AG09309 (cell line): ENCODE measurements at places on chromosomes 16 and 17.

DNA sequence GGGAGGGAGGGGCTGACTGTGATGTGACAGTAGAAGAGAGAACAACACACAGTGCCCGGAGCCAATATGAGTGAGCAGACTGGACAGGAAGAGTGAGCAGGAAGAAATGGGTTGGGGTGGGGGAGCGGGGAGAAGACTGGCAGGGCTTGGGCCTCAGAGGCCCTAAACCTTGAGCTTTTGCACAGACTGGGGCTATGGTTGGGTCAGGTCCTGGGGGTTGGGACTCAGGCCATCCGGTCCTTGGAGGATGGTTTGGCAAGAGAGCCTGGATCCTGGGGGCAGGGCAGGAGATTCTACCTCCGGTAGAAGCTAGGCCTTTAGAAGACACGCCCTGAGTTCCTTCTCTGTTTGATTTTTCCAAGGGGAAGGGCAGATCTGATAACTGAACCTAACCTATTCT lies 1.1 kb downstream of the CAMTA2 start:
- no peak for DNase-seq

DNA sequence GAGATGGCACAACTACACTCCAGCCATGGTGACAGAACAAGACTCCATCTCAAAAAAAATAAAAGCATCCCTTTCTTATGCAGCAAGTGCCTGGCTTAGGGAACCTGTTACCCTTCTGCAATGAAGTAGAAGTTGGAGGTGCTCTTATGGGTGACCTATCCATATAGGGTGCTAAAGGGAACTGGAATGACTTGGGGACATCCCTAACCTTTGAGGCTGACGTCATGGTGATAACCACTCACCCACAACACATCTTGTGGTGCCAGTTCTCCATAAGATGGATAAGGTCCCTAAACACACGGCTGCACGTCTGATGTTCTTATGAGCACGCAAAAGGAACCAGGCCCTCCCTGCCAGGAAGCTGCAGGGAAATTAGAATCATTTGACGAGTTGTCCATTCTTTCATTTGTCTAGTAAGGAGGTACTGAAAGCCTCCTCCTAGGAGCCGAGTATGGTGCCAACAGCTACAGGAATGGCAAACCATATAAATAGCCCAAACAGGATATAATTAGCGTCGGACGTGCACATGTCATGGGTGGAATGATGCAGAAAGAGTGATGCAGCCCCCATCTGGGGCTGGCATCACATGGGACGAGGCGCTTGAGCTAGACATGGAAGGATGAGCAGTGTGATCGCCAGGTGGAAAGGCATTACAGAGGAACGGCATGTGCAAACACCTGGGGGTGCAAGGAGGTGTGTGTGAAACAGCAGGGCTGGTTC lies 52.5 kb downstream of the ARHGAP27 start:
- DNase-seq = no peak

- no peak for DNase-seq
These were observed 894 bp downstream of the RNF227 start for GRCh38 chr17:7915179-7915610.

GRCh38 chr17:15349119-15349518 lies 7.7 kb upstream of the TEKT3 start:
- DNase-seq = no peak

DNA sequence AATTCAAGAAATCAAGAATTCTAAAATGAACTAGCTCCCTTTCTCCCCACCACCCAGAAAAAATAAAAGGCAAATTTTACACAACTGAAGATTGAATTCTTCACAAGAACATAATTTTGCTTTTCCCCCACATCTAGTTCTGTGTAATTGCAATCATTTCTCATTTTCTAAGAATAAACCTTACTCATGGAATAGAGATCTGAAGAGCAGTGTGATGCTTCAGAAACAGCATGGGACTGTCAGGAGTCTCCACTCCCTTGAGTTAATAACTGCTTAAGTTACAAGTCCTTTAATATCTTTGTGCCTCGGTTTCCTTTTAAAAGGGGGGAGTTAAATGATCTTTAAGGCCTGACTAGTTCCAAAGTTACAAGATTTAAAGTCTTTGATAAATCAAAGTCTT lies 53.7 kb downstream of the CACNG1 start:
- no peak for DNase-seq

DNA sequence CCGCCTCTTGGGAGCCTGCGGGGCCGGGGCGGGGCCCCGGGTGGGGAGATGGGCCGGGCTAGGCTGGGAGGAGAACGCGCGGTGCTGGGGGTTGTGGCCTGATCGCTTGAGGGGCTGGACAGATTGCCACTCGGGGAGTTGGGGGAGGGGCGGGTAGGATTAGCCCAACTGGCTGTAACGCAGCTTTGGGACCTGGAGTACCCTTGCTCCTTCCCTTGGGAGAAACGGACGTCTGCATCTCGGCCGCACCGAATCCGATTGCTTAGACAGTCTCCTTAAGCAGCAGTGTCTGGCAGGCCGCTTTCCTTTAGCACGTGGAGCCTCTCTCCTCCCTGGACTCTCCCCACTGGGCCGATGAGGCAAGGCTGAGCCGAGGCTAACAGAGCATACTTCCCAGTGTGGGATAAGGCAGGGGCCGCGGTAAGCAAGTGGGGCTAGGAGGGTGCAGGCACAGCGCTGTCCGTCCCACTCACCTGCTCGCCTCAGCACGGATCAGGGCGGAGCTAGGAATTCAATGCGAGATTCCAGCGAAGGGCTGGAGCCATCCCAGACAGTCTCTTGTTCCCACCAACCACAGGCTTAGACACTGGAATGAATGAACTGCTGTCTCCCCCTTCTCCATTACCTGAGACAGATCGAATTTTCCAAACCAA lies 540 bp upstream of the ACLY start:
- peak; percentile 25 for DNase-seq

DNA sequence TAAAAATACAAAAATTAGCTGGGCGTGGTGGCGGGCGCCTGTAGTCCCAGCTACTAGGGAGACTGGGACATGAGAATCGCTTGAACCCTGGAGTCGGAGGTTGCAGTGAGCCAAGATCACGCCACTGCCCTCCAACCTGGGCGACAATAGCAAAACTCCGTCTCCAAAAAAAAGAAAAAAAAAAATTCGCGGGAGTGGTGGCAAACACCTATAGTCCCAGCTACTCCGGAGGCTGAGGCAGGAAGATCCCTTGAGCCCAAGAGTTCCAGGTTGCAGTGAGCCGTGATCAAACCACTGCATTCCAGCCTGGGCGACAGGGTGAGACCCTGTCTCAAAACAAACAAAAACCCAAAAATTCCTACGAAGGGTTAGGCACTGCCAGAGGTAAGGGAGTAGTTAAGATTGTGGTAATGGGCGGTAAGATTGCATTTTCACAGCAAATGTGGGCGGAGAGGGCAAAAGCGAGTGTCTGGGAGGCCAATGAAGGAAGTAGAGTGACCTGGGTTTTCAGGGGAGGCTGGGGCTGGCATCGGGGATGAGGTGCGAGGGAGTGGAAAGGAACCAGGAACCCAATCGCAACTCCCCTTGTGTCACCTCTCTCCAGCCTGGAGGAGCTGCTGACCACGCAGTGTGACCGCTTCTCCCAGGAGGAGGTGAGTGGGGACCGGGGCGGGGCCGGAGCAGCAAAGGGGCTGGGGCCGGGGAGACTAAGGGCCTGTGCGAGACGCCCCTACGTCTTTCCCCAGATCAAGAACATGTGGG lies 2.6 kb downstream of the MYL11 start:
- no peak for DNase-seq

DNA sequence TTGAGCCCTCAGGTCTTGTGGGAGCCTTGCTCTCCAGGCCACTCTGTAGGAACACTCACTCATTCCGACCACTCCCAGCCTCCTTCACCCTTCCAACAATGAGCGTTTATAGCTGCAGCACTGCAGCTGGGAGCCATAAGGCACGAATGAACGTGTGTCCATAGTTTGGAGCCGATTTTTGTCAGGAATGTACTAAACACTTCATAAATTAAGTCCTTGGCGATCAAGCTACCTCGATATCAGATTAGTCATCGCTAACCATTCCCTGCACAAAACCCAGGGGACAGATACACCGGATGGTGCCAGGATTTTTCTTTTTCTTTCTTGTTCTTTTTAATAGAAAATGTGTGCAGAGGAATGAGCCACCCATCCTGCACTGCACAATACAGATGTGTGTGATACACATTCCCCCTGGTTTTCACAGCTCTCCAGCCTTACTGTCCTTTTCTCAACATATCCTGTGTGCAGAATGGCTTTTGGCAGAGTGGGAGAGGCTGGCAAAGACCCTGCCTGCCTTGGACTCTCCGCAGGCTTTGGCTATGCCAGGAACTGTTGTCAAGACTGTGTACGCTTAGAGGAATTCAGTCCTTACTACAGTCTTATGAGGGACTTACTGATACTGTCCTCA lies 68.4 kb upstream of the ELAC2 start:
- DNase-seq = peak; percentile 14

DNA sequence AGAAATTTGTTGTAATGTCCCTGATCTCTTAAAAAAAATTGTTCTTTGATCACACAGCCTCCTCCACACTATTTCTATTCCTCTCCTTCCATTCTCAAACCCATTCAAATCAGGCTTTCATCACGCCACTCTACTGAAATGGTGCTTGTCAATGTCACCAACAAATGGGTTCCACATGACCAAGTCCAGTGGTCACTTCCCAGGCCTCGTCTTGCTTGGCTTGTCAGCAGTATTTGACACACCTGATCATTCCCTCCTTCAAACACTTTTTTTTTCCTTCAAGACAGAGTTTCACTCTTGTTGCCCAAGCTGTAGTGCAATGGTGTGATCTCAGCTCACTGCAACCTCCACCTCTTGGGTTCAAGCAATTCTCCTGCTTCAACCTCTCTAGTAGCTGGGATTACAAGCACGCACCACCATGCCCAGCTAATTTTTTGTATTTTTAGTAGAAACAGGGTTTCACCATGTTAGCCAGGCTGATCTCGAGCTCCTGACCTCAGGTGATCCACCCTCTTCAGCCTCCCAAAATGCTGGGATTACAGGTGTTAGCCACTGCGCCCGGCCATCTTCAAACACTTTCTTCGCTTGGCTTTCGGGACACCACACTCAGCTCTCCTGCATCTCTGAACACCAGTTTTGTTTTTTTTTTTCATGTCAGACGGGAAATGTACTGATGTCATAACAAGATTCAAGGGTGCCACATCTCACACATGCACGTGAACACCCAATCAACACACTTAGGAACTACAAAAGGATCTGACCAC lies 18.3 kb downstream of the NQO1 start:
- DNase-seq = no peak

GRCh38 chr16:23724096-23724784 lies 11.2 kb upstream of the ERN2 start:
- no peak for DNase-seq

- DNase-seq = no peak
These were observed 756.4 kb downstream of the CDH11 start for GRCh38 chr16:64365448-64365931.
